ENCODE measurements at places on chromosomes 7 and 10.

GRCh38 chr7:94974423-94974822, 67.0 kb downstream of the PPP1R9A start:
- no peak for DNase-seq

DNA sequence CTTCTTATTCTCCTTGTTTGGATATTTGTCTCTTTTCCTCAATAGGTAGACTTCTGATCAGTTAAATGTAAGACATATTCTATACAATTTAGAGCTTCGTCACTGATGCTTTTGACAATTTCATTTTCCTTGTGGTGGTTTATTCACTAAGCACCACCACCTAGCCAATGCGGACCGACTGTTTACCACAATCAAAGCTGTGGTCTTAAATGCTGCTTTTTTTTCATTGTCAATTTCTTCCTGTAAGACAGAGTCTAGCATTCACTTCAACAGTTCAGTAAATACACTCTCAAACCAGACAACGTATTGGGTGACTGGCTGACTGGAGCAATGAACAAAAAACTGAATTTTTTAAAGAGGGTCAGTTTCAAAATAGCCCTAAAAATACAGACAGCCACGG, 239.0 kb downstream of the DNAJB6 start:
- no peak for DNase-seq

- peak; percentile 45 for DNase-seq
Observed at GRCh38 chr7:98870121-98870651, 372 bp upstream of the TMEM130 start.

DNA sequence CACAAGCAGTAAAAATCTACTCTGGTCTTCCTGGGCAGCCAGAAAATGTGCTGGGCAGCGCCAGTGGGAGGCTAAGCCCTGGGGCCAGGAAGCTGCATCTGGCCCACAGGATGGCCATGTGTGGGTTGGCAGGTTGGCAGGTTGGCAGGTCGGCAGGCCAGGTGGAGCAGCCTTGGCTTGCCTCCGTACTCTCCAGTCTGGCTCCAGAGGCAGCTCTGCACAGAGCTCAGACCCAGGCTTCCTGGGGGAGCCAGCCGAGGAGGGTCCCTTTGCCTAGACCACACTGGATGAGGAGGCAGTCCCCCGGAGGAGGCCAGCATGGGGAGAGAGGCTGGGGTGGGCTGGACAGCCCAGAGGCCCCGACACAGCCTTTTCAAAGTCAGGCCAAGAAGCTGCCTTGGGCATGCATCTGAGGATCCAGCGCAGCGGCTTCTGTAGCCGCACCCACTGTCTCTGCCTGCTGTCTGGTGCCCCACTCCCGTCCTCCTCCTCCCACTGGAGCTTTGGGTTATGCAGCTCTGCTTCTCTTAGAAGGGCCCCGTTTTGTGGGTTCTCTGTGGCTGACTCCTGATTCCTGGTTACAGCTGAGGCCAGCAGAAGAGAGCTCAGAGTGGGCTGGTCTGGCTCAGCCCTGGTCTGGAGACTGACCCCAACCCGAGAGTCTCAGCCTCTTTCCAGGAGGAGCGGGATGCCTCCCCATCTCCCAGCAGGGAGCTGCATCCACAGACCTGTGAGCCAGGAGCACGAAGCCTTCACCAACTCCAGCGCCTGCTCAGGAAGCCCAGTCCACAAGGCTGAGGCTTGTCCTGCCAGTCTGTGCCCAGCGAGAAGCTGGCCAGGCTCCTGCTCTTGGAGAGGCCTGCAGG, 44.6 kb downstream of the CFAP46 start:
- DNase-seq = no peak

DNA sequence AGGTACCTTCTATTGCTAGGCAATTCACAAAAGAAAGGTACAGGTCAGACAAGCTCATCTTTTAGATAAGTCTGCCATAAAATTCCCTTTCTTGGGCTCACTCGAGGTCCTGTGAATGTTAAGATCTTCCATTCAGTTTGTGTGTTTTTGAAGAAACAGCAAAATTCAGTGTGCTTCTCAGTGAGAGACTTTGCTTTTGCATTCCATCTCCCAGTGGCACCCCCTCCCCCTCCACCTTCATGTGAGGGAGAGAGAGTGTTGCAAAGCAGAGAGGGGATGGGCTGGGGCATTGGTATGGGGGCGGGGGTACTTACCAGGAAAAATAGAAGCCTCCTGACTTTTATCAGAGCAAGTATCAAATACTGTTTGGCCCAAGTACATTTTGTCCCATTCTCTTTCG, 3.8 kb upstream of the TECTB start:
- DNase-seq = no peak

- no peak for DNase-seq
Observed at GRCh38 chr7:801940-802381, 30.3 kb upstream of the SUN1 start.

- no peak for DNase-seq
Observed at GRCh38 chr7:129798616-129799349, 154.0 kb downstream of the UBE2H start.

- DNase-seq = no peak
Observed at GRCh38 chr7:115356139-115356746, 434.3 kb downstream of the MDFIC start.

DNA sequence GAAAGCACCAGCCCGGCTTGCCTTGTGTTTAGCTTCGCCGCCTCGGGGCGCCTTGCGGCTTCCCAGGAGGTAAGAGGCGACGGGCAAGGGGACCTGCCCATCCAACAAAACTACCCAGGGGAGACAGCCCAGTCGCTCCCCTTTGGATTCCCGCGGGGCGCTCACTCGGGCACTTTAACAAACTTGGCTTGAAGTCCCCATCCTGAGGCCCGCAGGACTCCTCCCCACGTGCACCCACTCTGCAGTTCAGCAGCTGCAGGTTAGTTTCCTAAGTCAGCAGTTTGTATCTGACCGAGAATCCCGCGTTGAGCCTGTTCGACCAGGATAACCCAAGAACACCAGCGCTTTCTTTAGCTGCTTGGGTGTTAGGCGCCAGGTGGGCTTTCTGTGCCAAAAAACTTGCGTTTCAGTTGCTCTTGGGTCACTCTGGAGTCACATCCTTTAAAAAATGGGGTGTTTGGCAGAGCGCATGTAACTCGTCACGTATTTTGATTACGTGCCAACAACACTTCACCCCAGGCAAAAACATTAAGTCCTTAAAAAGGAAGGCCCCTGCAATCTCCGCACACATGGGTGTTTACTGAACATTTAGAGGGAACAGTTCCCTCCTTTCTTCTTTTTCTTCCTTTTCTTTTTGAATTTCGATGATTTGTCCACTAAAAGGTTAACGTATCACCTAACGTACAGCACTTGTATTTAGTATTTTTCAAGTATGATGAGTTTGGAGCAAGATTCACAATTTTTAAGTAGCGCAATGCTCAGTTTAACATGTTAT, 876 bp downstream of the DNAH11 start:
- no peak for DNase-seq

GRCh38 chr10:6269432-6269831, 66.7 kb downstream of the PFKFB3 start:
- no peak for DNase-seq

DNA sequence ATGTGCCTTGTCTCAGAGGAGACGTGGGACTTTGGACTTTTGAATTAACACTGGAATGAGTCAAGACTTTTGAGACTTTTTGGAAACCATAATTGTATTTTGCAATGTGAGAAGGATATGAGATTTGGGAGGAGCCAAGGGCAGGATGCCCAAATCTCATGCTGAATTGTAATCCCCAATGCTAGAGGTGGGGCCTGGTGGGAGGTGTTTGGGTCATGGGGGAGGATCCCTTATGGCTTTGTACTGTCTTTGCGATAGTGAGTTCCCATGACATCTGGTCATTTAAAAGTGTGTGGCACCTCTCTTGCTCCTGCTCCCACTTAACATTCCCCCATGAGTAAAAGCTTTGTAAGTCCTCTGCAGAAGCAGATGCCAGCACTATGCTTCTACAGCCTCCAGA, 39.2 kb downstream of the DNAJC9 start:
- DNase-seq = peak; percentile 6

DNA sequence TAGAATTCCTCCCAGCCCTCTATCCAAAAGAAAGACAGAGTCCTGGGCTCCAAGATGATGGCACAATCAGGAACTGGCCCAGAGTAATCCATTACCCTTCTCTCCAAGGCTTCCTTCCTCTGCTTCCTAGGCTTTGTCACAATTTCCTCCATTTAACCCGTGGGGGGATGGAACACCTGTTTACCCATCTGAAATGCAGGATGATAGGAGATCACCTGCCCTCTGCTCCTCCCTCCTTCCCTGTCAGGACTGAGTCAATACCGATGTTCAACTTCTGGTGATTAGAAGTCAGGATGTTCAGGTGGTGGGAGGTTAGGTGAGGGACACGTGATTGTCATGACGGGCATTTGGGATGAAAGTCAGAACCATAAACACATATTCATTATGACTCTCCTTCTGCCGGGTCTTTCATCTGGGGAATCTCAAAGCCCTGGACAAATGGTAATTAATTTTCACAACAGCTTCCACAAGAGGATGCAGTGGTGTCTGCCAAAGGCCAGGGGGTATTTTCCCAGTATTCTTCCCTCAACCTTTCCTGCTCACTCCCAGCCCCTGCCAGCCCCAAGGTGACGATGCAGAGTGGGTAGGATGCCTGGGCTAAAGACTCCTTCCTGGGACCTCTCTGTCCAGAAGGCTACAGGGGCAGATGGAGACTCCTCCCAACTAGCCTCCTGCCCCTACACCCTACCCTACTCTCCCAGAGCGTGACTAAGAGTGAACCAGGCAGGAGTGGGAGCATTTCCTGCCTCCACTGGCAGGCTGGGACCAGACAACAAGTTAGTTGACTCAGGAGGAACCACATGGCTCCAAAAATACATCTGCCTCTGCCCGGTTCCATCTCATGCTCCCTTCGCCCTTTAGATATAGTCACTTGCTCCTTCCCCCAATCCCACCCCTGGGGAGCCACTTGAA, 27.9 kb downstream of the DUSP5 start:
- no peak for DNase-seq

DNA sequence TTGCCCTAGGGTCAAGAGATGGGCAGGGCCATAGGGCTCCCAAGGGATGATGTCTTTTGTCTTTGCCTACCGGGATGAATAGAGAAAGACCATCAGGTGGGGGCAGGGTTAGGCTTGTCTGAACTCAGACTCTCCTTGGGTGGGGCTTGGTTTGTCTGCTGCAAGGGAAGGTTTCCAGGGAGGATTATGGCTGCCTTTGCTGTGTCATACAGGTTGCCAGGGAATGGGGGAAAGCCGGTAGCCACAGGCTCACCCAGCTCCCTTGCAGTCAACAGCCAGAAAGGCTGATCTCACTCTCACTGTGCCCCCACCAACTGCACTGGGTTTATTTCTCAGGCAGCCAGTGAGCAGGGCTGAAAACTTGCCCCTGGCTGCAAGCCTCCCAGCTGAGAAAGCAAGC, 253.2 kb downstream of the POLR1F start:
- no peak for DNase-seq

- no peak for DNase-seq
Observed at GRCh38 chr10:1677307-1677939, 59.9 kb downstream of the ADARB2 start.

GRCh38 chr10:133388973-133389818, 4.8 kb upstream of the MTG1 start:
- DNase-seq = no peak

GRCh38 chr10:111677759-111678158, 505.8 kb downstream of the GPAM start:
- no peak for DNase-seq

DNA sequence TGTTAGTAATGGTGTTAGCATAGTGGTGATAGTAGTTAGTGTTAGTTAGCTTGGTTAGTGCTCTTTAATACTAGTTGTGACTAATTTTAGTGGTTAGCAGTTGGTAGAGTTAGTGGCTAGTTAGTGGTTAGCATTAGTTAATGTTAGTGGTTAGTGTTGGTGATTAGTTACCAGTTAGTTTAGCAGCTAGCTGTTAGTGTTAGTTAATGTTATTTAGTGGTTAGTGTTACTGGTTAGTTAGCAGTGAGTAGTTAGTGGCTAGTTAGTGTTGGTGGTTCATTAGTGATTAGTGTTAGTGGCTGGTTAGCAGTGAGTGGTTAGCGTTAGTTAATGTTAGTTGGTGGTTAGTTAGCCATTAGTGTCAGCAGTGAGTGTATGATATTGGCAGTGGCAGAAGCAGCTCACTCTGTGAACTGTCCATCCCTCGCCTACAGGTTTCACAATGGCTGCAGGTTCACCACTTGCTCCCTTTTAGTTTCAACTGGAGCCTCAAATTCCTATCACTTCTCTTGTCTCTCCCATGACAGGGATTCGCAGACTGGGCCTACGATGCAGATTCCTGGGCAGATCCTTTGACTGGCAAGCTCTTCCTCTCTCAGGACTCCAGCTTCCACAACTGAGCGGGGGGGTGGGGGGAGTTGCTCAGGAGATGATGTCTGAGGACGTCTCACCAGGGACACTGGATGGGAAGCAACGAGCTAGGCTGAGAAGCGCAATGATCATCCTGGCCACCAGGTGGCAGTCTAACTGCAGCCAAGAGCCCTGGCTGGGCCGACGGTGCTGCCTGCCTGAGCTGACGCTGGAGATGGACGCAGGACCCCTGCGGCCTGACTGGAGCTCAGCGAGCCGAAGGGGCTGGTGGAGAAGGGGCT, 19.5 kb downstream of the GHRHR start:
- peak; percentile 90 for DNase-seq

DNA sequence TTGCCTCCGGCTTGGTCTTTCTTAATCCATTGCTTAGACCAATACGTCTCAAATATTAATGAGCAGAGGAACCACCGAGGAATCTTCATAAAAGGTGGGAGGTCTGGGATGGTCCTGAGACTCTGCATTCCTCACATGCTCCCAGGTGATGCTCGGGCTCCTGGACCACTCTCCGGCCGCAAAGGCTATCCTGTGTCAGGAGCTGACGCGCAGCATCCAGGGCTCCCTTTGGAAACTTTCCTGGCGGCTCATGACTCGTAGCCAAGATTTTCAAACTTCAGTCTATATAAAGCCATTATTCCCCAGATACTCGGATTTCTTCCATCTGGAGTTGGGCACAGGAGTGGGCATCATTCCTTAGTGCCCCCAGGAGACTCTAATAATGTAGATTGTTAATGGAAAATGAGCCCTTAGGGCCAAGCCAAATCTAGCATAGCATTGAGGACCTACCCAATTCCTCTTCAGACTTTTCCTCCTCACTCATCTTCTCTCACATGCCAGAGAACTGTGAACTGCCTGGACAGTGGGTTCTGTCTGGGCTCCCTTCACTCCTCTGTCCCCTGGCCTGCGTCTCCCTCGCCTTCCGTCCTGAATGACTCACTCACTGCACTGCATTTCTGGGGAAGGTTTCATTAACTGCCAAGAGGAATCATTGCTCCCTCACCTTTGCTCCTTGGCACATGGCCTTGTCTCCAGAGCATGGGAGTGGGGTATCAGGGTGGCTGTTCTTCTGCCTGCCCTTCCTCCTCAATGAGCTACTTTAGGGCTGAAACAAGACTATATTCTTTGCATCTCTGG, 89.3 kb downstream of the MKI67 start:
- no peak for DNase-seq
